Heart right ventricle (tissue), 16 donors: ENCODE measurements at places on chromosomes 11 and 22. TPM values are rescaled to one million over a fixed set of nuclear protein-coding genes. Genes with fewer than 3 reads are reported as not detected.
A peak's percentile ranks its signal among the peaks of the same experiment; 100 is the strongest.

Gene AASDHPPT
- total RNA-seq, result 45.3 TPM

Gene IL10RA
- 14.7 TPM for total RNA-seq

Gene TESMIN
- 0.30 TPM for total RNA-seq

Gene CDC45
- total RNA-seq, result 0.50 TPM

Gene RTN3
- 44.3 TPM for total RNA-seq

Gene CAPN5
- total RNA-seq, result 2.7 TPM

Gene MYO7A
- 2.8 TPM for total RNA-seq

Gene LRRN4CL
- total RNA-seq, result 2.7 TPM

Gene OTOG
- total RNA-seq, result not detected

Gene CHRDL2
- 7.0 TPM for total RNA-seq

Gene MS4A2
- total RNA-seq, result 0.51 TPM

- H3K4me1 ChIP-seq, result peaks cover 4% of the 10 kb centered on the region
- peaks cover 7% of the 10 kb centered on the region for H3K27me3 ChIP-seq
- no peak overlapping the region for H3K27ac ChIP-seq
- no peak overlapping the region for H3K4me3 ChIP-seq
- H3K36me3 ChIP-seq, result no peaks in the 10 kb centered on the region
Measured at GRCh38 chr11:116177521-116178210, 595.1 kb downstream of the BUD13 start.

GRCh38 chr11:68704887-68705286 is 20.5 kb downstream of the GAL start:
- no peak for DNase-seq
- no peak overlapping the region for H3K27ac ChIP-seq

DNA sequence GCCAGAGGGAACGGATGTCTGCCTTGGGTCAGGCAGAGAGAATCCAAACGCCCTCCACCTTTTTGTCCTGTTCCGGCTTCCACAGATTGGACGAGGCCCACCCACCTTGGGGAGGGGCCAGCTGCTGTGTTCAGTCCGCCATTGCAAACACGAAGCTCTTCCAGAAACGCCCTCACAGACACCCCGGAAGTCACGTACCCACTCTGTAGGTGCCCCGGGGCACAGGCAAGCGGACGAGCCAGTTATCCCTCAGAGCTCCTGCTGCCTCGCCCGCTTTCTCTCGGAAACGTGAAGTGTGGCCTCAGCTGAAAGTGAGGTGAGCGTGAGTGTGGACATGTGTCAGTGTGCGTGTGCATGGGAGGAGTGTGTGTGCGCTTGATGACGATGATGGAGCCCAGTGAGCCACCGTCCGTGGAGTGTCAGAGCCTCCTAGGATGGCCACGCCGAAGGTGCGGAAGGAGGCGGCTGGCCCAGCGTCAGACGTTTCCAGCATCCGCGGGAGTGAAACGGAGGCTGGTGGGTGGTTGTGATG is 869.2 kb downstream of the TBC1D22A start:
- H3K27ac ChIP-seq, result no peak overlapping the region
- peaks cover 7% of the 10 kb centered on the region for H3K27me3 ChIP-seq

- H3K4me3 ChIP-seq, result peak overlapping the region; percentile 74
- no peaks in the 10 kb centered on the region for H3K27me3 ChIP-seq
- H3K4me1 ChIP-seq, result peaks cover 45% of the 10 kb centered on the region
Measured at GRCh38 chr11:108220721-108221336, 1.6 kb downstream of the NPAT start.

GRCh38 chr11:44133335-44133946 is 38.0 kb downstream of the EXT2 start:
- peaks cover 5% of the 10 kb centered on the region for H3K36me3 ChIP-seq
- H3K4me1 ChIP-seq, result no peaks in the 10 kb centered on the region
- no peaks in the 10 kb centered on the region for H3K27me3 ChIP-seq
- no peak overlapping the region for H3K4me3 ChIP-seq

- H3K27me3 ChIP-seq, result no peaks in the 10 kb centered on the region
- peaks cover 79% of the 10 kb centered on the region for H3K4me1 ChIP-seq
- peak overlapping the region; percentile 99 for H3K27ac ChIP-seq
- peak; percentile 68 for DNase-seq
Measured at GRCh38 chr11:62544581-62545436, 1.8 kb downstream of the AHNAK start.

GRCh38 chr11:134558916-134559601 is 147.0 kb upstream of the B3GAT1 start:
- no peaks in the 10 kb centered on the region for H3K36me3 ChIP-seq
- H3K27ac ChIP-seq, result no peak overlapping the region
- H3K27me3 ChIP-seq, result no peaks in the 10 kb centered on the region
- no peak for DNase-seq

DNA sequence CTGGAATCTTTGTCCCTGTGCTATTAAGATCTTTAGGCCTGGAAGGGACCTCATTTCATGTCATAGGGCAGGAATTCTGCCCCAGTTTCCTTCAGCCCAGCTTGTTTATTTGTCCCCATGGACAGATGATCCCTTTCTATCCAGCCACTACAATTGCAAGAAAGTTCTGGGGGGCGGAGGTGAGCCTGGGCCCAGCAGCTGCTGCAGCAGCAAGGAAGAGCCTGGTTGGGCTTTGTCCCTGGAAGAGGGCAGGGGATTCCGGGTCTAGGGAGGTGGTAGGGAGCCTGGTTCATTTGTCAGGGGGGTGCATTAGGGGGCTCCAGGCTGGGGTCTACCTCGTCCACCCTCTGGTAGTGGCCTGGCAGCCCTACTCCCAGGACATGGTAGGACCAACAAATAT is 16.4 kb upstream of the CACNA1I start:
- no peak for DNase-seq
- H3K4me3 ChIP-seq, result no peak overlapping the region
- H3K4me1 ChIP-seq, result peaks cover 7% of the 10 kb centered on the region
- no peak overlapping the region for H3K27ac ChIP-seq

DNA sequence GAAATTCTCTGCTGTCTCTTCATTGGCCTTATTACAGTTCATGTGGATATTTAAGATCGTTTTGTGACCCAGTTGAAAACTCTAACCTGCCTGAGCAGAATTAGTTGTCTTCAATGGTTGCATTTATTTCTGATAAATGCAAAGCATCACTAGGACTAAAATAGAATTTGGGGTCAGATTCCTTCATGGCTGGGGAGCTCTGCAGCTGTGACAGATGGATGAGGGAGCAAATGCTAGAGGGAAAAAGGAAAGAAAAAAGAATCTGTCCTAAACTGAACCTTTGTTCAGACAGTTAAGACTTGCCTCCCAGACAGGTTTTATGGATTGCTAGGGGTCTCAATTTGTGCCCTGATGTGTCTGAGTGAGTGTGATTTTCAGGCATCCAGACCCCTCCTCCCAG is 113.0 kb downstream of the SYT9 start:
- no peak for DNase-seq
- H3K27me3 ChIP-seq, result no peaks in the 10 kb centered on the region
- H3K4me3 ChIP-seq, result no peak overlapping the region
- no peak overlapping the region for H3K27ac ChIP-seq
- H3K36me3 ChIP-seq, result no peaks in the 10 kb centered on the region

- no peaks in the 10 kb centered on the region for H3K36me3 ChIP-seq
- no peak overlapping the region for H3K4me3 ChIP-seq
- no peaks in the 10 kb centered on the region for H3K27me3 ChIP-seq
- no peaks in the 10 kb centered on the region for H3K4me1 ChIP-seq
Measured at GRCh38 chr11:11770296-11770695, 71.5 kb upstream of the USP47 start.

DNA sequence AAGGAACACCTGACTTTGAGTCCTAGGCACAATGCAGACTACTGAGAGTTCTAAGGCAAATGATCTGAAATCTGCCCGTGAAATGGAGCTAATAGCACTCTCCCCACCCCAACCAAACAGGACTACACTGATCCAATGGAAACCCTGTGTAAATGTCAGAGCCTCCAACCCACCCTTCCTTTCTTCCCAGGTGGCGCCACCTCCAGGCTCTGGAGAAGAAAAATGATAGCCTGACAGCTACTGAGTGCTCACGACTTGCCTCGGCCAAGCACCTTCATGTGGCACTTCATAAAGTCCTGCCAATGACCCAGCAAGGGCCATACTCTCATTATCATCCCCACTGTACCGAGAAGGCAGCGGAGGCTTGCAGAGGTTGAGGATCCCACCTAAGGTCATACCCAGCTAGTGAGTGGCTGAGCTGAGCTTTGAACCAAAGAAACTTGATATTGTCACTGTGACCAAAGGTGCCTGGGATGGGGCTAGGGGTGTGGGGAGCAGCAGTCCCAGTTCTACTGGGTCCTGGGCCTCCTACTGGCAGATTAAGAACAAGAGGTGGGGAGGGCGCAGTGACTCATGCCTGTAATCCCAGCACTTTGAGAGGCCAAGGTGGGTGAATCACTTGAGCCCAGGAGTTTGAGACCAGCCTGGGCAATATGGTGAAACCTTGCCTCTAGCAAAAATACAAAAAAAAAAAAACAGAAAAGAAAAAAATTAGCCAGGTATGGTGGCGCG is 20.5 kb downstream of the TST start:
- DNase-seq, result no peak
- H3K36me3 ChIP-seq, result no peaks in the 10 kb centered on the region
- H3K4me1 ChIP-seq, result no peaks in the 10 kb centered on the region
- peaks cover 5% of the 10 kb centered on the region for H3K27me3 ChIP-seq
- H3K27ac ChIP-seq, result no peak overlapping the region
- H3K4me3 ChIP-seq, result no peak overlapping the region

DNA sequence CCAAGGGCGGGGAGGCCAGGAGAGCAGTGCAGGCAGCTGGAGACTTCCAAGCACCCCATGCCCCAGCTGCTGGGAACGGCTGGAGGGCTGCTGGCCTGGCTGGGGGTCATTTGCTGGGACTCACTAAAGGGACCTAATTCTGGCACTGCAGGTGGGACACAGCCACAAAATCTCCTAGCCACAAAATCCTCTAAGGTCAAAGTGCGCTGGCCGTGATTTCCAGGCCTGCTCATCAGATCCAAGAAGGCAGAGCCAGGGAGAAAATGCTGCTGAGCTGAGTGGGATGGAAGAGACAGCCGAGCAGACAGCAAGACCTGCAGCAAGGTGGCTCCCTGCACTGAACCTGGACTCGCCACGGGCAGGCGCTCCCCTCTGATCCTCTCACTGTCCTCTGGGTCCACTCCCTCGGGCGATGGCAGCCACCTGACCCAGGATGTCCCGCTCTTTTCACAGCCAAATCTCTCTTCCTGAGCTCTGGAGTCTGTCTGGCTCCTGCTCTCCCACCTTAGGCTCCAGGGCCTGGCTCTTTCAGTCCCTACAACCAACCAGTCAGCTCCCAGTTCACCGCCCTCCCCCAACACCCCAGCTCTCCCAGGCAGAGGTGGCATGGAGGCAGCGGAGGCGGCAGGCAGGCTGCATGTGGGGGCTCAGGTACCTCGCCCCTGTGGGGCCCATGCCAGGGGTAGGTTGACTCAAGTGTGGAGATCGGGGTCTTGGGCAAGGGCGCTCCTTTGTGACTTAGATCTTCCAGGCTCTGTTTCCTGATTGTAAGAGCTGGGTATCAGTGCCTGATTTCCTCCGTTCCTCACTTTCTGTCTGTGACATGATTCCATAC is 14.5 kb downstream of the OVOL1 start:
- no peak overlapping the region for H3K27ac ChIP-seq
- DNase-seq, result no peak
- H3K4me3 ChIP-seq, result no peak overlapping the region
- no peaks in the 10 kb centered on the region for H3K36me3 ChIP-seq

GRCh38 chr22:48713272-48714205 is 1114.1 kb downstream of the BRD1 start:
- H3K36me3 ChIP-seq, result no peaks in the 10 kb centered on the region
- no peak overlapping the region for H3K4me3 ChIP-seq
- no peak overlapping the region for H3K27ac ChIP-seq
- H3K4me1 ChIP-seq, result no peaks in the 10 kb centered on the region
- no peak for DNase-seq

GRCh38 chr22:26680485-26680884 is 23.1 kb downstream of the MIAT start:
- H3K27ac ChIP-seq, result no peak overlapping the region
- H3K36me3 ChIP-seq, result no peaks in the 10 kb centered on the region
- H3K4me1 ChIP-seq, result peaks cover 4% of the 10 kb centered on the region
- H3K27me3 ChIP-seq, result no peaks in the 10 kb centered on the region

DNA sequence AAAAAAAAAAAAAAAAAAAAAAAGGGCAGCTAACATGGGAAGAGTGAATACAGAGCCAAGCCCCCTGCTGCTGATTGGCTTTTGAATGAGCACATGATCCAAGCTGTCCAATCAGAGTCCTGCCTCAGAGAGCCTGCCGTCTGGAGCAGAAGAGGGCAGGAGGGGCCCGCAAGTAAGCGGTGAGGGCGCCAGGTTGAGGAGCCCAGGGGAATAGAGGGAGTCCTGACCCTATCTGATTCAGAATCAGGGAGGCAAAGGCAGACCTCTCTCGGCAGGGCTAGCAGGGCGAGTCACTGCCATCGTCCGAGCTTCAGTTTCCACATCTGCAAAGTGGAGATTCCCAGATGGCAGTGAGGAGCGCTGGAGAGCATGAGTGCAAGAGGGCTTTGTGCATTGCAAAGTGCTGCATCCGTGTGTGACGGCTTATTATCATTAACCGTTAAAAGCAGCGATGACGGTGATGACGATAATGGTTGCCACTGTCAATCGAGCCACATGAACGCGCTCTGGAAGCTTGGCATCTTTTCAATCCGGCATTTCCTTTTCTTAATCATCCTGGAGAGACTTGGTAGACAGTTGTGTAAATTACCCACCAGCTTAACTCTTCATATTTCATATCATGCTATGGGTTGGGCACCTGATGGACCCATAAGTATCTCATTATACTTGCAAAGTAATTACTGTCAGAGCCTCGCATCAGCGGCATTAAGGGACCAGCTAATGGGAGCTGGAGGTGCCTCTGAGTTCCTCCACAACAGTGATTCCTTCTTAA is 68.6 kb upstream of the ATXN10 start:
- H3K27me3 ChIP-seq, result no peaks in the 10 kb centered on the region
- H3K36me3 ChIP-seq, result no peaks in the 10 kb centered on the region
- no peak for DNase-seq
- no peak overlapping the region for H3K27ac ChIP-seq
- no peak overlapping the region for H3K4me3 ChIP-seq
- no peaks in the 10 kb centered on the region for H3K4me1 ChIP-seq

- no peak overlapping the region for H3K27ac ChIP-seq
- no peaks in the 10 kb centered on the region for H3K4me1 ChIP-seq
- no peaks in the 10 kb centered on the region for H3K36me3 ChIP-seq
- H3K4me3 ChIP-seq, result no peak overlapping the region
- no peaks in the 10 kb centered on the region for H3K27me3 ChIP-seq
- no peak for DNase-seq
Measured at GRCh38 chr11:79273781-79274180, 167.0 kb downstream of the TENM4 start.

GRCh38 chr22:42275970-42276369 is 5.5 kb upstream of the TCF20 start:
- H3K4me3 ChIP-seq, result no peak overlapping the region
- DNase-seq, result no peak
- H3K27me3 ChIP-seq, result peaks cover 10% of the 10 kb centered on the region
- H3K36me3 ChIP-seq, result no peaks in the 10 kb centered on the region

- no peak for DNase-seq
- no peaks in the 10 kb centered on the region for H3K27me3 ChIP-seq
- H3K27ac ChIP-seq, result peak overlapping the region; percentile 93
- peaks cover 58% of the 10 kb centered on the region for H3K4me1 ChIP-seq
- H3K36me3 ChIP-seq, result peaks cover 40% of the 10 kb centered on the region
- H3K4me3 ChIP-seq, result peak overlapping the region; percentile 84
Measured at GRCh38 chr11:112024178-112024772, 933 bp upstream of the DLAT start.

GRCh38 chr11:127202105-127202504 is 201.5 kb upstream of the KIRREL3 start:
- H3K4me3 ChIP-seq, result no peak overlapping the region
- no peaks in the 10 kb centered on the region for H3K27me3 ChIP-seq
- H3K36me3 ChIP-seq, result no peaks in the 10 kb centered on the region
- no peak overlapping the region for H3K27ac ChIP-seq
- no peak for DNase-seq
